ENCODE measurements at places on chromosomes 13 and 19. TPM values are rescaled to one million over a fixed set of nuclear protein-coding genes. Genes with fewer than 3 reads are reported as not detected.

- no peak for DNase-seq
Measured at GRCh38 chr19:32287811-32288227, 57.6 kb upstream of the ZNF507 start.

- DNase-seq = no peak
Measured at GRCh38 chr13:48110931-48111721, 16.2 kb upstream of the MED4 start.

DNA sequence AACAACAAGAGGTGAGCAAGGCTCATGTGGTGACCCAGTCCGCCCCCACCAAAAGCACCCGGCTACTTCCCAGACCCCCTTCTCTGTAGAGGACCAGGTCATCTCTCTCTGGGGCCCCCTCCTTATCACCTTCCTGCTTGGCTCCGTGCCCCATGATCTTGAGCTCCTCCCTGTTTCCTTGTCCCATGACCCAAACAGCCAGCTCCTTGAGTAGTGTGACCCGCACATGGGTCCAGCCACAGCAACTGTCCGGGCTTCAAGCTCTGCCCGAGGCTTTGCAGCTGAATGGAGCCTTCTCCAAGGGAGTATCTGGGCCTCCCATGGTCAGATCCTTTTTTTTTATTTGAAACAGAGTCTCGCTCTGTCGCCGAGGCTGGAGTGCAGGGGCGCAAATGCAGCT, 61.8 kb downstream of the MYO9B start:
- no peak for DNase-seq

Gene ZNF577
- 14.2 TPM for total RNA-seq

Gene OR4F17
- total RNA-seq = not detected

Measured in vagina (tissue), 2 donors.